ENCODE measurements at places on chromosomes 1 and 21.
A peak's percentile ranks its signal among the peaks of the same experiment; 100 is the strongest.

GRCh38 chr1:190169311-190170067 is 308.2 kb downstream of the BRINP3 start:
- no peak for DNase-seq

- DNase-seq = no peak
Measured at GRCh38 chr21:37751268-37751975, 164.8 kb downstream of the KCNJ6 start.

- no peak for DNase-seq
Measured at GRCh38 chr1:54081306-54082270, 28.2 kb downstream of the TCEANC2 start.

- no peak for DNase-seq
Measured at GRCh38 chr1:161222175-161223019, 1.0 kb downstream of the APOA2 start.

DNA sequence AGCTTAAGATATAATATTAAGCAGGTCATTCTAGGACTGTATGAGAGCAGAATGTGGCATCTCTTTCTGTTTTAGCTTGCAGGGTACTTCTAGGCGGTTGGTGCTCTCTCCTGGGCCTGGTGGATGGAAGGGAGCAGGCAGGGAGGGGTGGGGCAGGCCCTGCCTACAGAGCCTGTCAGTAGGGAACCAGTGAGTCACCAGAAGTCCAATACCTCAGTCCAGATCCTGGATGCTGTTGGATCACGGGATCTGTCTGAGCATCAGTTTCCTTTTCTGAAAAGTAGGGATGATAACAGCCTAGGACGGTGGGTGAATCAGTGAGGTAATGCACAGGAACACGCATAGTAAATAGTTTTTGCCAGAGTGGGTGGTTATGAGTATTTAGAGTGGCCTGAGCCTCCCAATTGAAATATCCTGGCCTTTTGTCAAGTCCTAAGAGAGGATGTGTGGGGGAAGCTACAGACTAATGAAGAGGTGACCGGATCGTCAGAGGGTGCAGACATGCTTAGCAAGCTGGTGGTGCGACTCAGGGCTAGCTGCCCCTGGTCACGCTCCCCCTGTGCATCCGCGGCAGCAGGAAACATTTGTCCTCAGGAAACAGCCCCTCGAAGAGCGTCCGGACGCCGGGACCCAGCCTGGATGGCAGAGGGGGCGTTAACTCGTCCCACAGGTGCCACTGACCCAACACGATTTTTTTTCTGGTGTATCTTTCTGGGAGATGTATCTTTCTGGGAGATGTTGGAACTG is 23.9 kb downstream of the NAV1 start:
- DNase-seq = peak; percentile 62

DNA sequence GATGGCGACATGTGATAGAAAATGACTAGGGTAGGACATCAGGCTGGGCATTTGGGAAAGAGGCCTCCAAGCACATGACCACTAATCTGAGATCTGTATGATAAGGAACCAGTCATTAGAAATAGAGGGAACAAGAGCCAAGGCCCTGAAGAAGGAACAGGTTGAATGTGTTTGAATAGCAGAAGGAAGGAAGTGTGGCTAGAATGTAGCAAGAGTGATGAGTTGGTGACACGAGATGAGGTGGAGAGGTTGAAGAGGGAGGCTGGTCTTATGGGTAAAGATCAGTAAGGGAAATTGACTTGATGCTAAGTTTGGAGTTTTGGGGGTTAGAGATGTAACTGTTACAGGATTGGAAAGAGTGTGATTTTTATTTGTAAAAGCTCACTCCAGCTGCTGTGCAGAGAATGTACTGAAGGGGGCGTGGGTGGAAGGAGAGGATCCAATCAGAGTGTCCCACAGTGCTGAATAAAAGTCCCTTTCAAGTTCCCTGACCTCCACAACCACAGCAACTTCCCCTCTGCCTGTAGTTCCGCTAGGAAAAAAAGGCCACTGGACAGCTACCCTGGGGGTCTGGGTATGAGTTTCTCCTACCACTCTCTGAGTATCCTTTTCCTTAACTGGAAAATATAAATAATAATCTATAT is 295.0 kb downstream of the OMA1 start:
- DNase-seq = no peak

GRCh38 chr21:38244407-38244787 is 12.4 kb upstream of the KCNJ15 start:
- no peak for DNase-seq

DNA sequence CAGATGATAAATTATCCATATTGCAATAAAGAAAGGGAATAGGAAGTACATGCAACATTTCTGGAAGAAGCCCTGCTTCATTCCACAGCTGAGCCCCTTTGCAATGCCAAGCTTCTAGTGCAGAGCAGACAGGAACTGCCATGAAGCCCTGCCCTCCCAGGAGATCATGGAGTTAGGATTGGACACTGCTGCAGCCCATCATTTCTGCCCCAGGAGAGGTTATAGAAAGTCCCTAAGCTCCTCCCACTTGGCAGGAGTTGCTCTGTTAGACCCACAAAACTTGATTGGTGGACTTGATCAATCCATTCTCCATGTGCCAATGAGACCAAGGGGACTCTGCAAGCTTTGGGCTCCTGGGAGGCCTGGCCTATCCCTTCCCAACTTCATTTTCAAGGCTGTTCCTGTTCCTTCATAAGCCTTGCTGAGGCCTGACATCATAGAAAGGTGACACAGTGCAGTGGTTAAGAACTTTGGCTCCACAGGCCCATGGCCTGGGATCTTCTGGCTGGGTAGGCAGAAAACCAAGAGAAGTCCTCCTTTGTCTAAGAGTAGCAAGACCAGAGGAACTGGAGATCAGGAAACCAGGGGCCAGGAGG is 1.3 kb upstream of the LAPTM5 start:
- no peak for DNase-seq

DNA sequence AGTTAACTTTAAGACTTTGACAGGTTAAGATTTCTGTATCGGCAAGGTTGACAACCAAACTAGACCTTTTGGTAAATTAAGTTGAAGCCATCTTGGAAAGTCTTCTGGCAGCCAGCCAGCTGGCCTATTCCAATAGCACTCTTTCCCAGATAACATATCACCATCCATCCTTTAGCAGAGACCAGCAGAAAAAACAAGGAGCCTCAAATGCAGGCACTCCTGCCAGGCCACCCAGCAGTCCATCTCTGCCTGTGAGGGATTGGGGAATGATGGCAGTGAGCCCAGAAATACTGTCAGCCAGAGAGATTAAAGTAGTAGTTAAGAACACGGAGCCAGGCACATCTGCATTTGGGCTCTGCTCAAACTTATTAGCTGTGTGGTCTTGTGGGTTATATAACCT is 19.4 kb downstream of the ZBTB40 start:
- DNase-seq = no peak
